Lower lobe of right lung (tissue), 2 donors: ENCODE measurements at places on chromosomes 6 and 20. TPM values are rescaled to one million over a fixed set of nuclear protein-coding genes. Genes with fewer than 3 reads are reported as not detected.

DNA sequence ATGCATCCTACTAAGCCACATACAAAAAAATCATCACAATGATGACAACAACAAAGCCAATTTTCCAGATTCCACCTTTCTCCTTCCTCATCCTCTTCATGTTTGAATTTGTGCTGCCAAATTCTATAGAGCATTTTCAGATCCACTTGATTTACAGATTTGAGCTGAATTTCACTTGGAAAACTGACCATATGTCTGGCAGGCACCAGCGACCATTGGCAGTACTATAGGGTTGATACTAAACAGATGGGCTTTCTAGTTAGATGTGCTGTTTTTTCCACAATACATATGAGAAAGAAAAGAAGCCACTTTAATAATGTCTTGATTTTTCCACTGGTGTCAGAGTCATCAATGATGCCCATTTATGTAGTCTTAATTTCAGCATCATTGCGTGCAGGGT is 127.0 kb downstream of the PHACTR3 start:
- no peaks in the 10 kb centered on the region for H3K4me1 ChIP-seq
- no peak overlapping the region for H3K27ac ChIP-seq
- no peaks in the 10 kb centered on the region for H3K36me3 ChIP-seq

DNA sequence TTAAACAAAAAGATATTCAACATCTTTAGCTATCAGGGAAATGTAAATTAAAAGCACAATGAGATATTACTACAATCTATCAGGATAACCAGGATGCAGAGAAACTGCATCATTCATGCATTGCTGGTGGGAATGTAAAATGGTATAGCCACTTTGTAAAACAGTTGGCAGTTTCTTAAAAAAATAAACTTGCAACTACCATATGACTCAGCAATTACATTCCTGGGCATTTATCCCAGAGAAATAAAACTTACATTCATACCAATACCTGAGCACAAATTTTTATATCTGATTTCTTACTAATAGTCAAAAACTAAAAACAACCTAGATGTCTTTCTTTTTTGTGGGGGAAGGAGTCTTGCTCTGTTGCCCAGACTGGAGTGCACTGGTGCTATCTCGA is 190.3 kb upstream of the TAB2 start:
- DNase-seq: no peak
- no peaks in the 10 kb centered on the region for H3K36me3 ChIP-seq
- H3K4me1 ChIP-seq: peaks cover 30% of the 10 kb centered on the region
- H3K4me3 ChIP-seq: no peak overlapping the region
- H3K27me3 ChIP-seq: no peaks in the 10 kb centered on the region

DNA sequence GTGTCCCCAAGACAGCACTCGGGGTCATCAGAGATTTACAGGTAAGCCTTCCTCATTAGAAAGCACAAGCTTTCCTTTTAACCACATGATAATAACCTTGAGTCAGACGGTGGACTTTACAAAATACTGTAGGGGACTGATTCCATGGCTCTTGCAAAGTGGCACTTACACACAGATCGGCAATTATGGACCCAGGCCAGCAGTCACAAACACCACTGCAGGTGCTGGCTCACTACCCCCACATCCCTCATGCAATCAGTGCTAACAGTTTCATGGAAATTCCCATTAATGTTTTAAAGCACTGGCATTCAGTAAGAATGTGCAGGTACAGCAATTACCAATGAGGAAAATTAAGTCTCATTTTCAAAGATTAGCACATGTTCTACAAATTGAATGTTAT is 516.5 kb downstream of the PRKN start:
- H3K27me3 ChIP-seq: no peaks in the 10 kb centered on the region
- DNase-seq: no peak
- no peaks in the 10 kb centered on the region for H3K36me3 ChIP-seq
- H3K27ac ChIP-seq: no peak overlapping the region
- H3K4me1 ChIP-seq: no peaks in the 10 kb centered on the region

TRIM31 gene
- 0.62 TPM for total RNA-seq

DNA sequence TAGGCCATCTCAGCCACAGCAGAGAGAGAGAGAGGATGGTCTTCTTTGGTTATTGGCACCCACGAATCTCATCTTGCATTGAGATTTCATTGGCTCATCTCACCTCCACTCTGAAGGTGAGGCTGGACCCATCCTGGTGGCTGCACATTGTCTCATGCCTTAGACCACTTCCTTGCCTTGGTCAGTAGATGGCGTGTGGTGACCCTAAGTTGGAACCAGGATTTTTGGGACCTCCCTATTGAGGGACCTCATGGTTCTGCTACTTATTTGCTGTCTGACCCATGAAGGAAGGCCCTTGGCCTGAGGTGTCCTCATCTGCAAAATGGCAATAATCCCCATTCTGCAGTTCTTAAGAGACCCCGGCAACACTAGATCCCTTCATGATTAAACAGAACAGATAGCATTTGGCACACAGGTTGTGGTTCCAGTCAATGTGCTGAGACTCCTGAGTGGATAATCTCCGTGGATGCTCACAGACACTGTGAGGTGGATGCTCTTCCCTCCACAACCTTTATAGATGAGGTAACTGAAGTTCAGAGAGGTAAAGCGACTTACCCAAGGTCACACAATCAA is 21.5 kb upstream of the AAR2 start:
- peaks cover 63% of the 10 kb centered on the region for H3K36me3 ChIP-seq
- H3K27ac ChIP-seq: no peak overlapping the region
- DNase-seq: no peak
- no peak overlapping the region for H3K4me3 ChIP-seq
- H3K4me1 ChIP-seq: no peaks in the 10 kb centered on the region

GRCh38 chr20:11178946-11179654 is 505.3 kb upstream of the JAG1 start:
- no peak overlapping the region for H3K4me3 ChIP-seq
- no peak for DNase-seq
- H3K27me3 ChIP-seq: no peaks in the 10 kb centered on the region
- no peak overlapping the region for H3K27ac ChIP-seq
- no peaks in the 10 kb centered on the region for H3K36me3 ChIP-seq

DNA sequence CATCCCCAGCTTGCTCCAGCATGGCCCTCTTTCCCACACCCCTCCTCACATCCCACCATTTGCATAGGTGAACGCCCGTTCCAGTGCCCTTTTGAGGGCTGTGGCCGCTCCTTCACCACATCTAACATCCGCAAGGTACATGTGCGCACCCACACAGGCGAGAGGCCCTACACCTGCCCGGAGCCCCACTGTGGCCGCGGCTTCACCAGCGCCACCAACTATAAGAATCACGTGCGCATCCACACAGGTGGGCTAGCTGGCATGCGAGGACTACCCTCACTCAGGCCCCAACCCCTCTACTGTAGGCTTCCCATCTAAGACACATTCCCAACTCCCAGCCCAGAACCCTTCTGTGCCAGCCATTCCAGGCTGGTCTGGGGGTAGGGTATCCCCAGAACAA is 6.1 kb upstream of the DEF6 start:
- DNase-seq: no peak
- no peak overlapping the region for H3K27ac ChIP-seq
- no peaks in the 10 kb centered on the region for H3K4me1 ChIP-seq
- H3K4me3 ChIP-seq: no peak overlapping the region
- H3K27me3 ChIP-seq: no peaks in the 10 kb centered on the region

SLC22A23 gene
- total RNA-seq: 27.8 TPM

DNA sequence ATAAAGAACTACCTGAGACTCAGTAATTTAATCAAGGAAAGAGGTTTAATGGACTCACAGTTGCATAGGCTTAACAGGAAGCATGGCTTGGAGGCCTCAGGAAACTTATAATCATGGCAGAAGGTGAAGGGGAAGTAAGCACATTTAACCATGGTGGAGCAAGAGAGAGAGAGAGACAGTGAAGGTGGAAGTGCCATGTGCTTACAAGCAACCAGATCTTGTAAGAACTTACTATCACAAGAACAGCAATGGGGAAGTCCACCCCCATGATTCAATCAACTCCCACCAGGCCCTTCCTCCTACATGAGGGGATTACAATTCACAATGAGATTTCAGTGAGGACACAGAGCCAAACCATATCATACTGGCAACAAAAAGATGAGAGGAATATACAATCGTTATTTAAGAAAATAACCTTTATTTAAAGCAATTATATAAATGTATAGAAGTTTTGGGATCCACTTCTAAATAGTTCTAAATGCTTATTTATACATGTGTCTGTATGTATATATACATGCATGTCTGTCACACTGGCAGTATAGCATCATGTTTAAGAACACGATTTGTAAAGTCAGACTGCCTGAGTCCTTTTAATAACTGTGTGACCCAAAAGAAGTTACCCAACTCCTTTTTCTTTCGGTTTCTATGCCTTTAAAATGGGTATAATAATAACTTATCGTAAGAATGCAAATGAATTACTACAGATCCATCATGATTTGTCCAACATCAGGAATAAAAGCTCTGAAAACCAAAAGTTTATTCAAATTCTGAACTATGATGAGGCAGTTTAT is 255.7 kb upstream of the THEMIS start:
- no peaks in the 10 kb centered on the region for H3K36me3 ChIP-seq
- H3K27me3 ChIP-seq: no peaks in the 10 kb centered on the region
- H3K4me1 ChIP-seq: no peaks in the 10 kb centered on the region
- H3K27ac ChIP-seq: no peak overlapping the region
- DNase-seq: no peak
- H3K4me3 ChIP-seq: no peak overlapping the region

GRCh38 chr6:45554591-45554990 is 176.9 kb upstream of the SUPT3H start:
- H3K4me1 ChIP-seq: peaks cover 3% of the 10 kb centered on the region
- no peaks in the 10 kb centered on the region for H3K36me3 ChIP-seq
- no peak overlapping the region for H3K27ac ChIP-seq
- H3K27me3 ChIP-seq: no peaks in the 10 kb centered on the region
- H3K4me3 ChIP-seq: no peak overlapping the region
- no peak for DNase-seq

DNA sequence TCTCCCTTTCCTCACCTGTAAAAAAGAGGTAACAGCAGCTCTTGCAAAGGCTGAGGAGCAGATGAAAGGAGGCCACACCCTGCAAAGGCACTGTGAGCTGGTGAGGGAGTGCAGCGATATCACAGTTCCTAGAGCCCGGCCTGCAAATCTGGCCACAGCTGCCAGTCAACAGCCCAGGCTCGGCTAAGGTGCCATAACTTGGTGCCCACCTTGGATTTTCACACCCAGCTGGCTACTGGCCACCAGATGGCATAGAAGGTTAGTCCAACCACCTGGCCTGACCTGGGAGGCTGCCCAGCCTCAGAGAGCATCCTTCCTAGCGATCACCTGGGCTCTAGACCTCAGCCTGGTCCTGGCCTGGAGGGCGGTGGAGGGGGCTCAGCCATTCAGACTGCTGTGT is 46.8 kb downstream of the KCNB1 start:
- H3K36me3 ChIP-seq: no peaks in the 10 kb centered on the region
- no peak overlapping the region for H3K27ac ChIP-seq
- DNase-seq: no peak
- no peaks in the 10 kb centered on the region for H3K4me1 ChIP-seq
- H3K4me3 ChIP-seq: no peak overlapping the region
- no peaks in the 10 kb centered on the region for H3K27me3 ChIP-seq

GLP1R gene
- total RNA-seq: 0.35 TPM

PRPF6 gene
- total RNA-seq: 57.2 TPM

MYLK4 gene
- 0.56 TPM for total RNA-seq
